ENCODE measurements at places on chromosomes 16 and 17.

- no peak for DNase-seq
Measured at GRCh38 chr16:82955741-82956348, 329.1 kb downstream of the CDH13 start.

- no peak for DNase-seq
Measured at GRCh38 chr16:14958323-14958600, 16.6 kb upstream of the PDXDC1 start.

GRCh38 chr16:4270595-4270994, 2.2 kb downstream of the TFAP4 start:
- DNase-seq = no peak

DNA sequence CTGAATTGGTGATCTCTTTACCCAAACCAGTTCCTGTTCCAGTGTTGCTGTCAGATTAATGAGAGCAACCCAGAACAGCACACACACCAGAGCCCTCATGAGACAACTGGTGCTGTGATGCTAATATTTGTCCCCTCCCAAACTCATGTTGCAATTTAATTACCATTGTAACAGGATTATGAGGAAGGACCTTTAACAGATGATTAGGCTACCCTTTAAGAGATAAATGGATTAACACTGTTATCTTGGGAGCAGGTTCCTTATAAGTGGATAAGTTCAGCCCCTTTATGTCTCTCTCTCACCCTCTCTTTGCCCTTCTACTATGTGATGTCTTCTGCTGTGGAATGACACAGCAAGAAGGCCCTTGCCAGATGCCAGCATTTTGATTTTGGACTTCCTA, 1.1 kb upstream of the CCDC182 start:
- DNase-seq = no peak

DNA sequence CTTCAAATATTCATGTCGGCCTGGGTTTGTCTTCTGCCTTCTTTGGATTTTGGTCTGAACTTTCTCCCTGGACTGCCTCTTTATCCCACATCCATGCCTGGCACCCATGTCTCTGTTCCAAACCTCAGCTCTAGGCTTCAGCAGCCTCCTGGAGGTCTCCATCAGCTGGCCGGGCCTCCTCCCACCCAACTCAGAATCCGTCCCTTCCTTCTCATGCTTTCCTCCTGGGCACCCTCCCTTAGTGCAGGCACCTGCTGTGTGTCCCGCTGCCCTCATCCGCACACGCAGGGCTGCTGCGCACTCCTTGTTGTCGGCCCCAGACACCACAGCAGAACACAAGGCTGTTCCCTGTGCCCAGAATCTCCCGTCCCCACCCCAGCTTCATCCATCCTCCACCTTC, 14.0 kb downstream of the LDHD start:
- no peak for DNase-seq

DNA sequence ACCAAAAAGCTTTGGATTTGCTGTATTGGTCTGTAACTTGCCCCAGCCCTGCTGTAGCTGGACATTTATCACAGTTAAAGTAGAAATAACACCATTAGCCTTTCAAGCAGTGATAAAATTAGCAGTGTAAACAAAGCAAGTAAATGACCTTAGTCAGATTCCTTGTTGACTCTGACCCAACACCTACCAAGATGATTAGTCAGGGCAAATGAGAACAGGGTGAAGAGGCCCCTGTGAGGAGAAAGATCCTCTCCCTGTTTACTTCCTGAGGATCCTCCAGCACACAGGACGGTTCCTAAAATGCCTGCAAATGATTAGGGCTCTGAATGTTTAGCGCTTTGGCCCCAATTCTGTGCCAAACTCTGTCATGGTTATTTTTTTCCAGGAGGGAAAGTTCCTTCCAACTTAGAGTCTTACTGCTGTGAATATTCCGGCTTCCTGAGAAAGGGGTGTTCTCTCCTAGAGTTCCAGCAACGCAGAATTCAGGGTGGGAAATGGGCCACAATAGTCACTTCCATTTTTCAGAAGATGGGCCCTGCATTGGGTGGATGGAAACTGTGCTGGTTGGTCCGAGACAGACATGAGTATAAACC, 259.0 kb upstream of the MYOCD start:
- DNase-seq = no peak

All from CD4-positive, alpha-beta memory T cell (primary cell).